ENCODE measurements at places on chromosomes 11 and 22.

GRCh38 chr22:27088026-27088425, 430.6 kb downstream of the MIAT start:
- DNase-seq, result no peak
- no peak overlapping the region for H3K4me3 ChIP-seq
- peaks cover 40% of the 10 kb centered on the region for H3K27me3 ChIP-seq
- H3K36me3 ChIP-seq, result no peaks in the 10 kb centered on the region

GRCh38 chr22:42108848-42109247, 18.3 kb upstream of the NDUFA6 start:
- H3K27ac ChIP-seq, result no peak overlapping the region
- no peak for DNase-seq
- H3K27me3 ChIP-seq, result no peaks in the 10 kb centered on the region
- H3K4me3 ChIP-seq, result no peak overlapping the region
- peaks cover 3% of the 10 kb centered on the region for H3K36me3 ChIP-seq

- H3K27ac ChIP-seq, result no peak overlapping the region
- H3K27me3 ChIP-seq, result peaks cover 34% of the 10 kb centered on the region
- H3K36me3 ChIP-seq, result no peaks in the 10 kb centered on the region
- no peak for DNase-seq
- H3K4me3 ChIP-seq, result peak overlapping the region; percentile 83
- H3K4me1 ChIP-seq, result peaks cover 22% of the 10 kb centered on the region
These were observed 954 bp upstream of the MN1 start for GRCh38 chr22:27802346-27803073.

DNA sequence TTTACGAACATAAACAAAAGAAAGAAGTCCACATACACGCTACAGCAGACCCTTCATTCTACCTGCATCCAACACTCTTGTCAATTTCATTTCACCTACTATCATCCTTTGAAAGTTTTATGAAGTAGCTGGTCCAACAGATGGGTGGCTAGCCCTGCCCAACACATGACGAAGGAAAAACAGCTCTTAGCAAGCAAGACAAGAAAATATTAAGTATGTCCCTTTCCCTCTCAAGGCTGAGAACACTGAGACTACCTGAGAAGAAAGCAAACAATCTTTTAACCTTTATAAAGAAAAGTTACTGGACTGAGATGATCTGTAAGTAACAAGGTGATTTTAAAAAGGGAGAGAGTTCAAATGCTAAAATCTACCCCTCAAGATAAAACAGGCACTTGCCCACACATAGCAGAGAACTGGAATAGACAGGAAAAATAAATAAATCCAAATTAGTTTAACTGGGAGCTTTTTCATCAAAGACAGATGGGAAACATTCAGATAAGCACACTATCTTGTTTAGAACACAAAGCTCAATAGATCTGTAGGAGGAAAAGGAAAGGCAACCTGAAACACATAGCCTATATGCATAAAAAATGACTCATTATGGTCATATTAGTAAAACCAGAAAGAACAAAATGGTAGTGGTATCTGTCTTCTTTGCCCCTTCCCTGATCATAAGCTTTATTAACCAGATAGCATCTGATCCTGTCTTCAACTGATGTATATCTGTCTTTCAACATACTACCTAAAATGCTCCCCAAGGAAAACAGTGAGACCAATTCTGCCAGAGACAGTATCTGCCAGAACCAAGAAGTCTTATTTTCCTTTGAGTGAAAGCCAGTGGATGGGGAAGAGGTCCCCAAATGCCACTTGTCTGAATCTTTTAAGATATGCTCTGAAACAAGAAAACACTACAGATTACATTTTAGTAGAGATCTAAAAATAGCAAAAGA, 104.3 kb downstream of the MRTFA start:
- peaks cover 18% of the 10 kb centered on the region for H3K36me3 ChIP-seq
- H3K27me3 ChIP-seq, result no peaks in the 10 kb centered on the region
- H3K4me1 ChIP-seq, result peaks cover 48% of the 10 kb centered on the region
- peak overlapping the region; percentile 77 for H3K4me3 ChIP-seq

DNA sequence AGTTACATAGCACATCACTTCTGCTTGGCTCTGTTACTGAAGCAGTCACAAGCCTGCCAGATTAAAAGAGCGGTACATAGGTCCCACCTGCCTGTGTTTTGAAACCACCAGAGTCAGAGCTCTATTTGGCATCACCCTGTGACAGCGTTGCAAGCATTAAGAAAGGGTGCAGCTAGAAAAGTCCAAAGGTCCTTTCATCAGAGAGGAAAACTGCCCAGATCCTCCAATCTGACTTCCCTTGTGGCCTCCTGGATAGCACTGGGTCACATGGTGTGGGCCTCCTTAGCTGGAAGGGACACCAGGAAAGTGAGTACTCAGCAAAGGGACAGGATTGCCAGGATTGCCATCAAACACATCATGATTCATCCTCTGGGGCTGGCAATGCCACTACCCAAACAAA, 22.9 kb downstream of the STX3 start:
- no peaks in the 10 kb centered on the region for H3K4me1 ChIP-seq
- DNase-seq, result no peak
- H3K27ac ChIP-seq, result no peak overlapping the region
- no peaks in the 10 kb centered on the region for H3K27me3 ChIP-seq
- H3K36me3 ChIP-seq, result peaks cover 6% of the 10 kb centered on the region

DNA sequence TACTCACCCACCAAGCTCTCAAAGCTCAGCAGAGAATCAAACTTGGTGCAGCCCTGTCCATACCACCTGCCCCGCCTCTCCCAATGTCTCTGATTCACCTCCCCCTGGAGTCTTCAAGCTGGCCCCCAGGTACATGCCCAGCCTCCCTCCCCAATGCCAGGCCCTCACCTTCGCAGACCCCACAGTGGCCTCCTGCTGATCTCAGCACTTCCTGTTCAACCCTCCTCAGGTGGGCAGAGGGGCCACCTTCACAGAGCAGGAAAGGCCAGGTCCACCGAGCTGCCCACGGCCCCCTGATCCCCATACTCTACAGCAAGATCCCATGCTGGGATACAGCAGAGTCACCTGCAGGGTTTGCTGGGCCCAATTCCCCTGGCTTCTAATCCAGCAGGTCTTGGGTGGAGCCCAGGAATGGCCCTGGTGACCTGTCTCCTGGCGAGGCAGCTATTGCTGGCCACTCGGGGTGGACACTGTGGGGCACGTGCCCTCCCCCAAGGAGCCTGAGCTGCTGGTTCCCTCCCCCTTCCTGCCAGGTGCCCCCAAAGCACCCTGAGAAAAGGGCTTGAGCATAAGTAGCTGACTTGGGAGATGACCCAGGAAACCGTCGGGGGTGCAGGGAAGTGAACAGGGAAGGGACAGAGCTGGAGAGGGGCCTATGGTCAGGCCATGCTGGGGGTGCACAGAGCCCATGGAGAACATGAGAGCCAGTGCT, 150.7 kb downstream of the BRD1 start:
- peaks cover 33% of the 10 kb centered on the region for H3K27me3 ChIP-seq
- no peak for DNase-seq

DNA sequence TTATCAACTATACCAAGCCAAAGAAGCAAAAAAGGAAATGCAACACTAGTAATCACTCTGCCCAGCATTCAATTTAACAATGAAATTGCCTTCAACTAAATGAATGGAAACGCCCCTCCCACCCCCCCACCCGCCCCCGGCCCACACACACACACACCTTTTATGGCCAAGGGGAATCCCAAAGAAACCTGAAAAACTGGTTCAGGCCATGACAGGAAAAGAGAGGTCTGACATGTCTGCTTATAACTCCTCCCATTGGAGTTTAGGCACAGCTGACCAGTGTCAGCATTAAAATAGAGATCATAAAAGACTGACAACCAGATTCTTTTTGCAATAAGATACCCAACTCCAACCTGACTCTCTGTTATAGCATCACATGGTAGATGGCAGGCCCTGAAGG, 42.6 kb downstream of the ACER3 start:
- no peak overlapping the region for H3K27ac ChIP-seq
- H3K4me3 ChIP-seq, result no peak overlapping the region
- no peaks in the 10 kb centered on the region for H3K27me3 ChIP-seq
- H3K4me1 ChIP-seq, result peaks cover 14% of the 10 kb centered on the region
- DNase-seq, result no peak

- H3K4me1 ChIP-seq, result no peaks in the 10 kb centered on the region
- no peaks in the 10 kb centered on the region for H3K36me3 ChIP-seq
- DNase-seq, result no peak
- H3K27me3 ChIP-seq, result peaks cover 55% of the 10 kb centered on the region
These were observed 95.1 kb downstream of the PIWIL4 start for GRCh38 chr11:94662065-94662779.

GRCh38 chr11:113532697-113533424, 57.7 kb upstream of the DRD2 start:
- no peaks in the 10 kb centered on the region for H3K4me1 ChIP-seq
- peaks cover 1% of the 10 kb centered on the region for H3K36me3 ChIP-seq
- H3K27ac ChIP-seq, result no peak overlapping the region
- H3K4me3 ChIP-seq, result no peak overlapping the region
- DNase-seq, result peak; percentile 14

GRCh38 chr22:26170112-26170492, 840 bp downstream of the SEZ6L start:
- H3K36me3 ChIP-seq, result no peaks in the 10 kb centered on the region
- H3K4me3 ChIP-seq, result no peak overlapping the region
- no peaks in the 10 kb centered on the region for H3K4me1 ChIP-seq

- H3K27ac ChIP-seq, result no peak overlapping the region
- DNase-seq, result no peak
- H3K4me3 ChIP-seq, result no peak overlapping the region
- H3K27me3 ChIP-seq, result peaks cover 35% of the 10 kb centered on the region
These were observed 169.7 kb downstream of the CEP164 start for GRCh38 chr11:117497206-117497951.

DNA sequence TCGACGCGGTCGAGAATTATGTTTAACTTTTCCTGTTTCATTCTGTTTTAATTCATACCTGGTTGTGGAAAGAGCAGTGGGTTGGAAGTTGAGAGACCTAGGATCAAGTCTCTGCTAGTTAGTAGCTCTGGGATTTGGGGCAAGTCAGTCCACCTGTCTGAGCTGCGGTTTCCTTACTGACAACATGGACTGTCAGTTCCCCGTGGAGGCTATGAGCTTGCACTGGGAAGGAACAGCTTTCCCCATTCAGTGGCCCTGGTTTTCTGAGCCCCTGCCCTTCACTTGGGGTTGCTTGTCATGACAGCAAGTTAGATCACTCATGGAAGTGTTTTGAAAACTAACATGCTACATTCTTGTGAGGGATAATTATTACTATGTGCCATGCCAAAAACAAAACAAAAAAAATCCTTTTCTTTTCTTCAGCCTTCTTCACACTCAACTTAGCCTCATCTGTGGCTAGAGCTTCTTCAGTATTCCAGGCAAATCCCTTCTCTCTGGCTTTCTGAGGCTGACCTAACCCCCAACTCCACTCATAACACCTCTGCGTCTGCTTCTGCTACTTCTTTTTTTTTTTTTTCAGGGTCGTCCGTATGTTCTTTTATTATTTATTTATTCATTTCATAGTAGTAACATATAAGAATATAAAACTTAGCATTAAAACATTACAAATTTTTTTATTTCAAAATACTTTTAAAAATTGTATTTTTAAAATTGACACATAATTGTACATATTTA, 43.0 kb upstream of the ZBED5 start:
- no peaks in the 10 kb centered on the region for H3K4me1 ChIP-seq
- H3K36me3 ChIP-seq, result no peaks in the 10 kb centered on the region
- H3K4me3 ChIP-seq, result no peak overlapping the region
- peaks cover 23% of the 10 kb centered on the region for H3K27me3 ChIP-seq
- no peak overlapping the region for H3K27ac ChIP-seq
- DNase-seq, result no peak

GRCh38 chr22:18980829-18981228, 44.7 kb upstream of the PRODH start:
- no peak for DNase-seq
- no peak overlapping the region for H3K4me3 ChIP-seq
- peaks cover 11% of the 10 kb centered on the region for H3K27me3 ChIP-seq

DNA sequence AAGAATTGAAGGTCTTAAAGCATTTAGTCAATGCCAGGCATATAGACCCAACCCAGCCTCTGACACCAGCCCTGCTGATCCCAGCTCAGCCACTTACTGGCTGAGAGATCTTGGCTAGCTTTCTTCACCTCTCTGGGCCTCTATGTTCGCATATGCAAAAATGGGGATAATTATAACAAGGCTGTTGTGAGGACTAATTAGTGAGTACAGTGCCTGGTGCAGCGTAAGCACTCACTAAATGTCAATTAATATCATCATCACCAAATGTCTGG, 10.5 kb downstream of the CHST1 start:
- H3K27me3 ChIP-seq, result peaks cover 49% of the 10 kb centered on the region
- no peak for DNase-seq
- H3K27ac ChIP-seq, result no peak overlapping the region
- no peak overlapping the region for H3K4me3 ChIP-seq

- H3K27me3 ChIP-seq, result peaks cover 9% of the 10 kb centered on the region
- peaks cover 1% of the 10 kb centered on the region for H3K4me1 ChIP-seq
- no peaks in the 10 kb centered on the region for H3K36me3 ChIP-seq
- H3K4me3 ChIP-seq, result no peak overlapping the region
These were observed 29.0 kb upstream of the CREB3L1 start for GRCh38 chr11:46248289-46249102.

DNA sequence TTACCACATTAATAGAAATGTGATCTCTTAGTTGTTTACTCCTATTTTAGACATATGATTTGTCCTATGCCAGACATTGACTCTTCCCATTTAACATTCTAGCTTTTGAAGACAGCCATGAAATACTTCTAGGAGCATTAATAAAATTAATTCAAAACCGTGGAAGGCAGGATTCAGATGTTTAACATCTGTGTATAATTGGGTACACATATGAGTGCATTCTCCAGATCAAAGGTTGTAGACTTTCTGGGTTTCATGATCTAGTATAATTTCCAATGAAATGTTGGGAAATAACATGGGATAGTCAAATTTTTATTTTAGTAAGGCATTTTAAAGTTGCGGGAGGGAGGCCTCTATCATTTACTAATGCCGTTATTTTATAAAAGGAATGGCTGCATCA, 35.2 kb upstream of the CCDC89 start:
- H3K4me1 ChIP-seq, result peaks cover 10% of the 10 kb centered on the region
- no peak overlapping the region for H3K4me3 ChIP-seq
- peaks cover 6% of the 10 kb centered on the region for H3K36me3 ChIP-seq
- no peaks in the 10 kb centered on the region for H3K27me3 ChIP-seq
- H3K27ac ChIP-seq, result no peak overlapping the region

- H3K27me3 ChIP-seq, result no peaks in the 10 kb centered on the region
- H3K36me3 ChIP-seq, result no peaks in the 10 kb centered on the region
- H3K4me1 ChIP-seq, result no peaks in the 10 kb centered on the region
- no peak overlapping the region for H3K4me3 ChIP-seq
- DNase-seq, result no peak
These were observed 298.4 kb upstream of the MTNR1B start for GRCh38 chr11:92671081-92671480.

- no peak for DNase-seq
- no peak overlapping the region for H3K27ac ChIP-seq
- H3K36me3 ChIP-seq, result no peaks in the 10 kb centered on the region
- no peak overlapping the region for H3K4me3 ChIP-seq
These were observed 14.3 kb upstream of the ALX4 start for GRCh38 chr11:44324222-44324621.

GRCh38 chr11:132862933-132863332, 669.4 kb downstream of the OPCML start:
- no peak overlapping the region for H3K27ac ChIP-seq
- H3K36me3 ChIP-seq, result no peaks in the 10 kb centered on the region
- H3K4me1 ChIP-seq, result no peaks in the 10 kb centered on the region
- DNase-seq, result no peak
- H3K4me3 ChIP-seq, result no peak overlapping the region
